H1 (cell line): ENCODE measurements at places on chromosomes 1 and 21. TPM values are rescaled to one million over a fixed set of nuclear protein-coding genes. Genes with fewer than 3 reads are reported as not detected.
A peak's percentile ranks its signal among the peaks of the same experiment; 100 is the strongest.

The GJC2 gene
- 0.54 and 0.55 TPM in 2 replicates for total RNA-seq

The OR2L13 gene
- not detected in 2 replicates for total RNA-seq

The TEX35 gene
- not detected in 2 replicates for total RNA-seq

- no peak overlapping the region for H3K27ac ChIP-seq
- no peak overlapping the region for H3K4me3 ChIP-seq
- H3K36me3 ChIP-seq: no peaks in the 10 kb centered on the region
These were observed 352.0 kb downstream of the USH2A start for GRCh38 chr1:216071262-216071661.

GRCh38 chr1:172325531-172325930 is 95.0 kb upstream of the C1orf105 start:
- no peak overlapping the region for H3K4me3 ChIP-seq
- H3K27ac ChIP-seq: no peak overlapping the region
- H3K4me1 ChIP-seq: peaks cover 5% of the 10 kb centered on the region; the same call in 1 of the 2 replicates

DNA sequence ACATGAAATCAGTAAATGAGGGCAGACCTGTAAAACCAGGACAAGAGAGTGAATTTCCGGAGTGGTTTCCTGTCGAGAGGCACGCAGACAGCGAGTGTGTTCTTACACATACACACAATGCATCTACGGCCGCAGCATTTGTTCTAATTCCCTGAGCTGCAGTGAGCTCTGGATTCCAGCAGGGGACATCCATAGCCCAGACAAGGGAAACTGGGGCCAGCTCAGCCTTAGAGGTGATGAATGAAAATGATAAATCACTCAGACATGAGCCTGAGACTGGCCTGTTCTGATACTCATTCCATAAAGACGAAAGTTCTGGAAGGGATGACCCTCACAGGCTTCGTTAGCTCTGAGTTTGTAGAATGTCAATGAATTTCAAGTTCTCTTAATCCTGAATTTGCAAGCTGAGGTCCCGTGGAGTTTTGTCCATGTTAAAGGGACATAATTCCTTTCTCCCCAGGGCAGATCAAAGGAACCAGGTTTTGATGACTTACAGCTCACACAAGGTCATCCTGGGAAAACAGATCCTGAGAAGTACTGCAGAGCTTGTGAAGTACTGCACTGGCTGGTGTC is 207.9 kb upstream of the C1orf87 start:
- peak; percentile 61 for DNase-seq
- no peak overlapping the region for H3K27ac ChIP-seq
- no peaks in the 10 kb centered on the region; the same call in 1 of the 2 replicates for H3K36me3 ChIP-seq
- H3K4me3 ChIP-seq: no peak overlapping the region
- H3K4me1 ChIP-seq: no peaks in the 10 kb centered on the region; the same call in 1 of the 2 replicates
